Camera-type eye (tissue), 1 donor: ENCODE measurements at places on chromosomes 13 and 19. TPM values are rescaled to one million over a fixed set of nuclear protein-coding genes. Genes with fewer than 3 reads are reported as not detected.

Gene DCAF15
- 11.7 TPM for total RNA-seq

Gene CYP2A6
- total RNA-seq, result not detected

Gene ZNF813
- 8.0 TPM for total RNA-seq

Gene SMIM44
- 6.5 TPM for total RNA-seq

Gene APOC4
- total RNA-seq, result not detected
